SJCRH30 (cell line): ENCODE measurements at places on chromosomes 16 and 17.
A peak's percentile ranks its signal among the peaks of the same experiment; 100 is the strongest.

DNA sequence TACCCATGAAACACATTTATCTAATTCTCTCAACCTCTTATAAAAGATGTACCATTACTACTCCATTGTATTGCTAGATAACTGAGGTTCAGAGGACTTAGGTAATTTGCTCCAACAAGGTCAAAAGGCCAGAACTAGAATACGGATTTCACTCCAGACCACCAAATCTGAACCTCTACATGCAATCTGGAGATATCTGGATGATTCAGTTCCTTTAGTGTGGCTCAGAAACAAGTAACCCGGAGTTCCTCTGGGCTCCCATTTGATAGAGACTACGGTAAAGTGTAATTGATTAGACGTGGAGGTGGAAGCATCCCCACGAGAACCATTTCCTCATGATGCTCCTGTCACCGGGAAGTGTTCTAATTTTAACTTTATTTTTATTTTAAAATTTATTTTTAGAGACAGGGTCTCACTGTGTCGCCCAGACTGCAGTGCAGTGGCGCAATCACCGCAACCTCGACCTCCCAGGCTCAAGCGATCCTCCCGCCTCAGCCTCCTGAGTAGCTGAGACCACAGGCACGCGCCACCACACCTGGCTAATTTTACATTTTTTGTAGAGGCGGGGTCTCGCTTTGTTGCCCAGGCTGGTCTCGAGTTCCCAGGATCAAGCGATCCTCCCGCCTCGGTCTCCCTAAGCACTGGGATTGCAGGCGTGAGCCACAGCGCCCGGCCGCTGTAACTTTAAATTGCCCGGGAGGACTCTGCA, 608 bp upstream of the COX10 start:
- DNase-seq, result no peak

DNA sequence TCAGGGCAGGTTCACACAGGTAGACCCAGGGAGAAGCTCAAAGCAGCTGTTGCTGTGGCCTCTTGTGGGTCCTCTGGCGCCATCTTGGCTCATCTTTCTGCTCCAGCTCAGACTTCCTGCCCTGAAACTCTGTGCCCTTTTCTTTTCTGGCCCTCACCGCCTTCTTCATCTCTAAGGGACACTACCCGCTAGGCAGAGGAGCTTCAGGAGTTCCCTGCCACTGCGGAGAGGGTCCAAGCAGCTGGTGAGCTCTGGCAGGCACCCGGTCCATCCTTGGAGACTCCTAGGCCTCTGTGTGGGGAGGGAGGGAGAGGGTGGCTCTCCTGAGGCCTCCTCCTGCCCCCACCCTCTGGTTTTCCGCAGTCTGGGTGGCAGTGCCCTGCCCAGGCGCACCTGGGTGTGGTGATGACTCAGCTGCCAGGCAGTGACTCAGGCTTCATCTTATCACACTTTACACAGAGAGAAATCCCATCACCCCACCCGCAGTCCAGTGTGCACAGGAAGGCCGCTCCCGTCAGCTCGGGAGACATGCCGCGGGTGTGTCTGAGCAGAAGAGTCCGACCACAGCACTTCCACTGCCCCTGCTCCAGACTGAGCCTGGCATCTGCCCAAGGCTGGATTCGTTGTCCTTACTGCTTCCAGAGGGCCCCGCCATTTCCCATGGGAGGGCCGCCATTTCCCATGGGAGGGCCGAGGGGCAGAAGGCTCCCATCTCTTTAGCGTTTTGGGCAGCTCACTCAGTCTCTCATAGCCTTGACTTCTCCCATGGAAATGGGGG, 7.3 kb downstream of the NT5C start:
- DNase-seq, result peak; percentile 47

- DNase-seq, result no peak
These were observed at the start of gene SEBOX for GRCh38 chr17:28364665-28365363. Gene SEBOX, minus strand, starts transcription at chr17:28365199. Its CDS starts 48 bp downstream, at chr17:28365151.

DNA sequence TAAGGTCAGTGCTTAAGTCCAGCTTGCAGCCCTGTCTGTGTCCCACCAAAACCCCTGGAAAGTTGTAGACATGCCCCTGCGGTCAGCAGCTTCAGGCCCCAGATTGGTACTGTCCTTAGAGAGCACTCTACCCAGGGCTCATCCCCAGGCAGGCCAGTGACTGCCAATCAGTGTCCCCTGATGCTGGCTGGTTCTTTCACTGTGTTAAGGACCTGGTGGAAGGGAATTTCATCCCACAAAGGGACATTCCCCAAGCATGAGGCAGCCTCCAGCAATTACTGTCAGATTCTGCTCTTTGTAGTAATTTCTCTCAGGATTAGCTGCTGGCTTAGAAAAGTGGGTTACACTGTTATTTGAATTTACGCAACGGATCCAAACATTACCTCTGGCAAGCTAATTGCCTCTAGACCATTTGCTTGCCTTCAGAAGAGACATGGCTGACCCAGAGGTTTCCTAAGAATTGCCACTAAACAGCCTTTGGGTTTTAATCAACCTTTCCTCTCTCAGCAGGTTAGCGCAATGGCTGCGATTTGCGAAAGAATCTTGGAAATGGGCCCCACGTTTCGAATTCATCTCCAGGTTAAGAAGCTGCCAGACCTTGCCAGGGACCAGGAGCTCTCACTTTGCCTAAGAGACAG, 5.9 kb downstream of the IRX6 start:
- DNase-seq, result no peak

GRCh38 chr17:40331743-40332641, 23.0 kb downstream of the RARA start:
- DNase-seq, result no peak

DNA sequence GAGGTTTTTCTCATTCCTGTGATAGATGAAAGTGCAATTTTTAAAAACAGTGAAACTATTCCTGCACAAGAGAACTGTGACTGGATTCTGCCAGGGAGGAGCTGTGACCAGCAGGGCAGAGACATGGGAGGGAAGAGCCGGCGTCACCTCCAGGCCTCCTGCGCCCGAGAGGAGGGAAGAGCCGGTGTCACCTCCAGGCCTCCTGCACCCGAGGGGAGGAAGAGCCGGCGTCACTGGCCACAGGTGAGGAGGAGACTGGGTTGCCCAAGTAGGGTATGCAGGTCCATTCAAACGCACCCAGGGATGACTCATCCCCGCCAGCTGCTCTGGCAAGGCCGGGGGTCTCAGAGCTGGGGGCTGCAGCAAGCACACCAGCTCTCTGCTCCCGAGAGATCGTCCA, 56.7 kb downstream of the METRNL start:
- peak; percentile 5 for DNase-seq

DNA sequence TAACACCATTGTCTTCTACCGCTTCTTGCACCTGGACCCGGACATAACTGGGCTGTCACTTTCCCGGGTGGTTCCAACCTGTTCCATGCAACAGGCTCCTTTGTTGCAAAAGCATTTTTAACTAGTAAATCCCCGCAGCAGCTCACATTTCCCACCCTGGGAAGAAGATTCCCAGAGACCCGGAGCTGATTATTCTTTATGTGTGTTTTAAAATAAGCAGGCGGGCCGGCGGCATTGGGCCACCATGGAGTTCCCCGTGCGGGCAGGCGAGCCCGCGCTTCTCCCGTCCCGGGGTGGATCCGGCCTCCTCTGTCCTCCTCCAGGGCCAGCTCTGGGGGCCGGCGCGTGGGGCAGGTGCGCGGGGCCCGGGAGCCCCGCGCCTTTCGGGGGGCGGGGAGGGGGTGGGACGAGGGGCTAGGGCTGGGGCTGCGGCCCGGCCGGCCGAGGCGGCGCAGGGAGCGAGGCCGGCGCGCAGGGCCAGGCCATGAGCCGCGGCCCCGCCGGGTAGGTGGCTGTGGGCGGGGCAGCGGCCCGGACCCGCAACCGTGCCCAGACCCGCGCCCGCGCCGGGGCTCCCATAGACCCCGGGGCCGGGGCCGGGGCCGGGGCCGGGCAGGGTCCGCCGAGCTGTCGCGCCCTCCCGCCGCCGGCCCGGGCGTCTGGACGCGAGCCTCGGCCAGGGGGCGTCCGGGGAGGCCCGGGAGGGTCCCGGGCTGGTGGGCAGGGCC, 1.7 kb downstream of the CRAMP1 start:
- peak; percentile 17 for DNase-seq

- peak; percentile 43 for DNase-seq
These were observed 218.7 kb downstream of the NTN1 start for GRCh38 chr17:9239793-9240658.

DNA sequence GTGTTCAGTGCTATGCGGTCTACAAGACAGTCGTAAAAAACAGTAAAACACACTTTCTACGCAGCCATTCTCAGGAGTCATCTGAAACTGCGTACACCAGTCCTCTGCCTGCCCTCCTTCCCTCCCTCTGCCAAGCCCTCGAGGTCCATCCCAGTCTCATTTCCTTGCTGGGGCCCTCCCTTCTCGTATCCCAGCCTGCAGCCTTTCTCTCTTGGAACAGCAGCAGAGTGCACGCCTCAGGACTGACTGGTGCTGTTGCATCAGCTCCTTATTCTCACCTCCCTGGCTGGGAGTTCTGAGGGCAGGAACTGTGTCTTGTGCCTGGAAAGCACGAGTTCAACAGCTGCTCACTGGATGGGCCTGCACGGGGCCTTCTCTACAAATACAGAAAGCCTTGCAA, 12.5 kb downstream of the FAHD1 start:
- DNase-seq, result peak; percentile 14

- no peak for DNase-seq
These were observed 1.3 kb upstream of the BRICD5 start for GRCh38 chr16:2211923-2212347.

- DNase-seq, result no peak
These were observed 17.3 kb downstream of the COTL1 start for GRCh38 chr16:84600343-84601229.

- DNase-seq, result no peak
These were observed 49.9 kb upstream of the DOC2B start for GRCh38 chr17:231191-231965.

- no peak for DNase-seq
These were observed 45.2 kb upstream of the BCAR1 start for GRCh38 chr16:75296606-75297005.

DNA sequence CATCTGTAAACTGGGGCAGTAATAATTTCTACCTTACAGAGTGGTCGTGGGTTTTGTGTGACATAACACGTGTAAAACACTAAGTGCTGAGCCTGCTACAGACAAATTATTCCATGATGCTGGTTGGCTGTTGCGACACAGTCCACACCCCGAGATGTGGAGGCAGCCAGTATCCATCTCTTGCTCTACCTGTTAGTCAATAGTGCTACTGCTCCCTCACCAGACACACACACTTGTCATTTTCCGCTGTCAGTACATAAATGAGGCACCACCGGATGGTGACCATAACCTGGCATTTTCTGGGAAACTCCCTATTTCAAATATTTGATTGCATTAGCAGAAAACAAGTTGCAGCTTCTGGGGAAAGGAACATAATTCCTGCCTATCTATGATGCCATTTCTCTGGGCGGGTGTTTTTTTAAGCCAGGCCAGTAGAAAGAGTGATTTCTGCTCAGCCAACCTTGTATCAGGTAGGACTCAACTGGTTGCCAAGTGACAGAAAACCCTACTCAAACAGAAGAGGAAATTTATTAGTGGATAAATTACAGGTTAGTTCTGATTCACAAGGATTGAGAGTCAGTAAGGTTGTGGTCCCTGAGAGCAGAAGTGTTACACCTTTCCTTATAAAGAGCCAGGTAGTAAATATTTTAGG, 24.1 kb downstream of the DNAJA2 start:
- no peak for DNase-seq

- no peak for DNase-seq
These were observed 72.9 kb upstream of the CHMP6 start for GRCh38 chr17:80918731-80919130.

- DNase-seq, result peak; percentile 75
These were observed 13.9 kb downstream of the KIAA0513 start for GRCh38 chr16:85041219-85042166.
